ENCODE measurements at places on chromosomes 7 and 10.

GRCh38 chr10:21516242-21517131, 9.0 kb downstream of the SKIDA1 start:
- DNase-seq: no peak

- no peak for DNase-seq
Observed at GRCh38 chr7:2362385-2363088, 7.9 kb downstream of the EIF3B start.

DNA sequence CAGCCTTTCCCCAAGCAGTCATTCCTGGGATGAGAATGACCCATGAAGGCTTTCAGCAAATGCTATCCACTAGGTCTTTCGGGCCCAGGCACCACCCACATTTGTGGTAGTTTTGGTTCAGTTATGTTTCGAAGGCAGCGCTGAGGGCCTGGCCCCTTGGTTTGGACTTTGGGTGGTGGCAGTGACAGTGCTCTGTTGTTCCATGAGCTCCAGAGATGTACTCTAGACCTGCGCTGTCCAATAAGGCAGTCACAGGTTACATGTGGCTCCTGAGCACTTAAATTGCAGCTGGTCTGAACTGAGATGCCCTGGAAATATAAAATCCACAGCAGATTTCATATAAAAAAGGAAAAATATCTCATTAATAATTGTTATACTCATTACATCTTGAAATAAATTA, 209.6 kb downstream of the CCSER2 start:
- DNase-seq: no peak

DNA sequence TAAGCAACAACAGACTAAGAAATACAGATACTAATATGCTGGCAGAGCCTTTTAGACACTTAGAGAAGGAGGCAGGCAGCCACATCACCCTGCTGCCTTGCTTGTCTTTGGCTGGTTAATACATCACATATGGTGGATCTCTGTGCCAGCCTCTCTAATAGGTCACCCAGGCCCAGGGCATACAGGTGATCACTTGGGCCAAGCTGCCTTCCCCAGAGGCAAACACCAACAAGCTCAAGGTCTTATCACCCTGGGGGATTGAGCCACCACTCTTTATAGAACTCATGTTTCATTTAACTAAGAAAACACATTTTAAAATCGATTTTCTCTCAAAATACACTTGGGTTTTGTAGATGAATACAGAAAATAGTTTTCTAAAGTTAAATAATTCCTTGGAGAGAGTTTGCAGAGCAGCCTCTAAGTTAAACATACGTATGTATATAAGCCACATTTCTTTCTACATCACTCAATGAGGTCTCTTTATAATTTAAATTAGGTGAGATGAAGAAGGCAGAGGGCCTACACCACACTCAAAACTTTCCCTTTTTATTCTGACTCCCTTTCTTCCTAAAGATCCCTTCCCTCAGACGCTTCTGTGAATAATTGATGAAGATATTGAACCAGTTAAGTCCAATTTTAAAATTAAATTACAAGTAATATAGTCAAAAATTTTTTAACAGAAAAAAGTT, 556.8 kb upstream of the GHITM start:
- no peak for DNase-seq

DNA sequence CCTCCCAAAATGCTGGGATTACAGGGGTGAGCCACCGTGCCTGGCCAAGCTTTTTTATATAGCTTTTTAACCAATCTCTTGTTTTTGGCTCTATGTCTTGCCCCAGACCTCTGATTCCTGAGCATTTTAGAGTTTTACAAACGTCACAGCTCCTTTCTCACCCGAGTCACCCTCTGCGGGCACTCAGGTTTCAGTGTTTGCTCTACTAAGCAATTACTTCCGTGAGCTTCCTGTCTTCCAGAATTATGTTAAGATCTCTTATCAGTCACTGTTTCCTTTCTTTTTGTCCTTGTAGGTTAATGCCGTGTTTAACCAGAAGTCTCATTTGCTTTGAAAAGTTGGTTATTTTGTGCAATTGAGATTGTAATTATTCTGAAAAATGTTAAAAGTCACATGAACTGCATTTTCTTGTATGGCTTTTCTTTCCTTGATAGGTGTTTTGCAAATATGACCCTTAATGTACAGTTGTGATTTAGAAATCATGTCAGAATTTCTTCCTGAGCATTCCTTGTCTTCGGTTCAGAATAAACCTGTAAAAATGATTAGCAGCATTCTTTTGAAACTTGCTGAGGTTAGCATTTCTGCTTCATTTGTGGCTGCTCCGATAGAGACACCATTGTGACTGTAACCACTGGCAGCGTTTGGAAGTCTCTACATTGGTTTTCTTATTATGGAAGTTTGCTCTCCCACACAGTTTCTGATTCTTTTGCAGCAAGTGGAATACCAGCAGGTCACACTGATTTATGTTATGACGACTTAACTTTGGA, 4.5 kb upstream of the HKDC1 start:
- DNase-seq: no peak

- DNase-seq: no peak
Observed at GRCh38 chr10:106680061-106680460, 484.4 kb downstream of the SORCS1 start.

DNA sequence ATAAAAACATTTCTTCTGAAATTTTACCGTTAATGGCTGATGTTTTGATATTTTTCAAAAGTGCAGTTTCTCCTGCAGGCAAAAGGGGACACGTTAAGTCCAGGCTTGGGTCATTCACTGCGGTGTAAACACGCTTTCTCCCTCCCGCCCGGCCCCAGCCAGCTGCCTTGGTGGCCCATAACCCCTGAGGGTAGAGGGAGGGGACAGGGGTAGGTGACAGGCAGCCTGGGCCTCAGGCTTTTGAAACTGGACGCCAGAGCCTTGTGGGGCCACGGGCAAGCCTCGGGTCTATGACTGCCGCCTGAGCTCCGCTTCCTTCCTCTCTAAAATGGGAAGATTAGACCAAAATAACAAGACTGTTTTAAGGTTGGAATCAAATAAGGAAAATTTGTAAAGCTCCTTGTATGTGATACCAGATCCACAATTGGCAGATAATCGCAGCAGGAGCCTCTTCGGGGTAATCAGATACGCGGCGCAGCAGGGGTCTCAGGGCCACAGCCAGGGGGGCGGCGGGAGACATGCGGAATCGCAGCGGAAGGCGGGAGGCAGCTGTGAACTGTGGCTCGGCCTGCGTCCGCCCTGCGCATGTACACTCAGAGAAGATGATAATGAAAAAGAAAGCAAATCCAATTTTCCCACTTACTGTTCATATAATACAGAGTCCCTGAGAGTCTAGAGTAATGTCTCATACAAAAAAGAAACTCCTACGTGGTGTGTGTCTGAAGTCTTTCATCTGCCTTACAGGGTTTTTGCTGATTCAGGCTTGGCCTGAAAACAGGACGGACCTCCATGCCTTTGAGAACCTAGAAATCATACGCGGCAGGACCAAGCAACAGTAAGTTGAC, 138.3 kb downstream of the EGFR start:
- DNase-seq: no peak

GRCh38 chr10:43238462-43238861, 28.4 kb downstream of the RASGEF1A start:
- DNase-seq: no peak

DNA sequence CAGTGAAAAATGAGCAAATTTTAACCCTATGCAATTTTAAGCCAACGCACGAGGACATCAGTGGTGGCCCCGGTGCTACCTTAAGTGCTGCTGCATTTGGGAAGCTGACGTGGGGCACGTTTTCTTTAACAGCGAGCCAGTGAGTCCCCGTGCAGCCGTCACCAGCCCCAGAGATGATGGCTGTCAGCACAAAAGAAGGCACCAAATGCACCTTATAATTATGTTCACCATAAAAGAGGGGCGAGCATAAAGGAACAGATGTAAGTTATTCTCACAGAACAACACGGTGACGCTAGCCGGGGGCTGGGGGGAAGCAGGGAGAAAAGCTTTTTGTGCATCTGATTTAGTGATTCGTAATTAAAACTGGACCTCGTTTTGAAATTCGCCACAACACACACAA, 260.1 kb downstream of the DNAJB6 start:
- no peak for DNase-seq

- no peak for DNase-seq
Observed at GRCh38 chr7:42237811-42238541, 967 bp upstream of the GLI3 start.

DNA sequence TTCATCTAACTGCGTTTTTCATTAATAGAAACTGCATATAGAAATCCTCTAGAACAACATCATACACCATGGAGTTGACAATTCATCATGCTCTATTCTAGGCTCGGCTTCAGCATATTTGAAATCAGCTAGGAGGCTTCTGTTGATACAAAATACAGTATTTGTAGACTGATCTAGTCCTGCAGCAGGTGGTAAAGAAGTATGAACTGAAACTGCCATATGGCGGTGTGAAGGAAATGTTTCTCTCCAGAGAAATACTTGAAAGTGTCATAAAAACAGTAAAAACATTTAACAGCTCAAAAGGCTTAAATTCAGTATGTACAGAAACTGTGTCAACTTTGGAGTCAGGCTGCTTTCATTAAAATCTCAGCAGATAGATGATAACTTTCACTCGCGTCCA, 32.0 kb upstream of the MYO3A start:
- DNase-seq: no peak

DNA sequence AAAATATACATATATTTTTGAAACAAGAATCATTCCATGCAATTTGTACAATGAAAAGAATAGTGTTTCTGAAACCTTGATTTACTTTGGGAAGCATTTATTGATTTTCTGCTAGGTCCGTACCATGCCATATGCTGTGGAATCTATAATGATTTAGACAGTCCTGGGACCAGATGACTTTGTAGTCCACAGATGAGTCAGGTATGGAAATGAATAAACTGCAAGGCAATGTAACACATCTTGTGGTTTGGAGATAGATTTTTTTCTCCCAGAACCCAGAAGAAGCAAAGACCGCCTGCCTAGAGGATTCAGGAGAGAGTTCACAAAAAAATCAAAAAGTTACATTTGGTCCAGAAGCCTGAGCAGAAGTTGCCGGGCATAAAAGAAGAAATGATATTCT, 190.4 kb downstream of the GPR37 start:
- DNase-seq: no peak

DNA sequence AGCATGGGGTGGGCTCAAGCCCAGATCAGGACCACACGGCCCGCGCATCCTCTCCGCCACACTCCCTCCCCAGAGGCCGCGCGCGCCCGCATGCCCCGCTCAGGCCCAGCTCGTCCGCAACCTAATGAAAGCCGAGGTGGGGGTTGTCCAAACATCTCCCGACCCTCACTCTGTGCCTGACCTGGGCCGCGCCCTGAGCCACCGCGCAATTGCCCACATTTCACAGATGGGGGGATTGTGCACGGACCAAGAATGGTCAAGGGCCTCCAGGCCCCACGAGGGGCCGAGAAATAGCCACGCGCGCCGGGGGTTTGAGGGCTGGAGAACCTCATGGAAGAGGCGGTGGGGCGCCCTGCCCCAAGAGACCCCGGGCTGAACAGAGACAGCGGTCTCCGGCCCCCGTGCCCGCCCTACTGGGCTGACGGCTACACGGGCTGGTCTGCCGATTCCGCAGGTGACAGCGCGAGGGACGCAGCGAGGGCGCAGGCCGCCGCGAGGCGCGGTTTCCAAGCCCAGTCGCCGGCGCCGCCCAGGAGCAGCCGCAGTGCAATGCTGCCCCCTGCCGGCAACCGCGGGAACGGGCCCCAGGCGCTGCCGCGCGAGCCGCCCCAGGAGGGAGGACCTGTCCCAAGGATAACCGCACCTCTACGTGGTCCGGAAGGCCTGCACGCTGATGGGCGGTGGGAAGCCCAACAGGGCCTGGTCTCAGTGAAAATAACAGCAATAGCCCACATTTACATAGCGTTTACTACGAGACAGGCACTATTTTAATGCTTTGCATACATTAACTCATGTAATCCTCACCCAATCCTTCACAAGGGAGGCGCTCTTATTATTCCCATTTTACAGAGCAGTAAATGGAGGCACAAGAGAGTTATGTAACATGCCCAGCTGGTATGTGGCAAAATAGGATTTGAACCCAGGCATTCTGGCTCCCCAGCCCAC, 10.5 kb upstream of the GRID1 start:
- peak; percentile 79 for DNase-seq

DNA sequence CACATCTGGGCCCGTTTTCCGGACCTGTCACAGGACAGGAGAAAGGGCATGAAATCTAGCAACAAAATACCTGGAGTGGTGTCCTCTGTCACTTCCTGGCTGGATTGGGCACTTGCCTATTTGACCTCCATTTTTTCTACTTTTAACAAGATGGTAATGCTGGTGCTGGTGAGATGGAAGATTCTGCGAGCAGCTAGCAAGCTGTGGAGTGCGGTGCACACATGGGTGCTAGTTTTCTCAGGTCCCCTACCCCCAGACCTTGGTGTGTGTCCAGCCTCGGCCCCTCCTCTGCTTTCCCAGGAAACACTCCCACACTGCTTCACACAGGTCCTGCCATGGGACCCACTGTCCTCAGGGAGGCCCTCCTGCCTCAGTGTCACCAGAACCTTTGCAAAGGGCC, 87.7 kb downstream of the WDR11 start:
- DNase-seq: no peak

DNA sequence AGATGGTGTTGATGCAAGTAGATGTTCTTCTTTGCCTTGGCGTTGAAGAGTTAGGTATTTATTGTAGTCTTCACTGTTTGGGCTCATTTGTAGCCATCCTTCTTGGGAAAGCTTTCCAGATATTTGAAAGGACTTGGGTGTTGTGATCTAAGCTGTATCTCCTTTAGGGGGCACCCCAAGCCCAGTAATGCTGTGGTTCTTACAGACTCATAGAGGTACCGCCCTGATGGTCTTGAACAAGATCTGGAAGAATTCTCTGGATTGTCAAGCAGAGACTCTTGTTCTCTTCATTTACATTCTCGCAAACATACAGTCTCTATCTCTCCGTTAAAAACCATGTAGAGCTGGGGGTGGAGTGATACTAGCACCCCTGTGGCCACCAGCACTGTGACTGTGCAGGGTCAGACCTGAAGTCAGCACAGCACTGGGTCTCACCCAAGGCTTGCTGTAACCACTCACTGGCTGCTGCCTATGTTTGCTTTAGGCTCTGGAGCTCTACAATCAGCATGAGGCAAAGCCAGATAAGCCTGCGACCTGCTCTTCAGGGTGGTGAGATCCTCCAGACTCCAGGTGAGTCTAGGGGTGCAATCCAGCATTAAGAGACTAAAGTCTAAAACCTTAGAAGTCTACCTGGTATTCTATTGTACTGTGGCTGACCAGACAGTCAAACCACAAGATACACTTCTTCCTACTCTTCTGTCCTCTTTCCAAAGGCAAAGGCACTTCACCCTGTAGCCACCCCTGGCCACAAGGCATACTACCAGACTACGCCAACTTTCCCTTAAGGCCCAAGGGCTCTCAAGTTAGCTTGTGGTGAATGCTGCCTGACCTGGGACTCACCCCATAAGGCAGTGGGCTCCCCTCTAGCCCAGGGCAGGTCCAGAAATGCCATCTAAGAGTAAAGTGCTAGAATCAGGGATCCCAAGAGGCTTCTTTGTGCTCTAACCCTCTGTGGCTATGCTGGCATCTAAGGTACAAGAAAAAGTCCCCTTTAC, 209.7 kb upstream of the TMEM196 start:
- no peak for DNase-seq

GRCh38 chr7:134954197-134955082, 31.9 kb upstream of the AGBL3 start:
- DNase-seq: no peak

- no peak for DNase-seq
Observed at GRCh38 chr10:113493882-113494301, 59.0 kb upstream of the HABP2 start.

GRCh38 chr7:149854611-149855360, 16.6 kb downstream of the ZNF862 start:
- no peak for DNase-seq
